ENCODE measurements at places on chromosomes 4 and X. TPM values are rescaled to one million over a fixed set of nuclear protein-coding genes. Genes with fewer than 3 reads are reported as not detected.

SYNPO2 gene
- total RNA-seq = 0.14 TPM

NWD2 gene
- total RNA-seq = not detected

ELK1 gene
- 104 TPM for total RNA-seq

SLC25A5 gene
- total RNA-seq = 532 TPM

- DNase-seq = no peak
These were observed 207.3 kb downstream of the FBXW7 start for GRCh38 chr4:152328582-152328981.

DNA sequence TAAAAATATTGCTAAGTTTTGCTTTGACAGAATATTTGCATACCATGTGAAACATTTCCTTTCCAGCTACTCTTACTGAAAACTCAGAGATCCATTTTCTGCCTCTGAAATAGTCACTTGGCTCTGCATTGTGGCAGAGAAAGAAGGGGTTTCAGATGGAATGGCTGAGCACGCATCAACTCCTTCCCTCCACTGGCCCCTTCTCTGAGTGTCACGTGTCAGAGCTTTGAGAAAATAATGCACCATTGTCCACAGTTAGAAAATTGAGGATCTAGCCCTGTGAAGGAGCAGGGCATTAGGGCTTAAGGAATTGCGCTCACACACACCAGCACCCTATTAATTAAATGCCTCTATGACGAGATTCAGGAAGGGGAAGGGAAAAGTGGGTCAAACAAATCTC is 78.8 kb upstream of the FAT4 start:
- no peak for DNase-seq

DNA sequence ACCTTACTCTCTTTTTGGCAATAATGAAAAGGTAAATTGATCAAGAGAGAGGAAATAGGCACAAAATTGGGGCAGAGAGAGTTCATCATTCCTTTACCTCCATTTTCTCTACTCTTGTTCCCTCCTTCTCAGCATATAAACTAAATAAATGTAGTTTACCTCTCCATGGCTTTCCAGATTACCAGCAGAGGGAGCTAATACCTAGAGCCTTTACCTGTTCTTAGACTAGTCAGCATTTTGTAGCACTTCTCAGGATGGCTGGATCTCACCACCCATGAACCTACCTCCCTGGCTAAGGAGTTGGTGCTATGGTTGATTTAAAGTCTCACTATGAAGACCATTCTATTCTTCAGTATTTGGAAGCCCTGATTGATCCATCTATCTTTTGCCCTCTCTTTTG is 15.7 kb downstream of the OFD1 start:
- peak; percentile 69 for DNase-seq

DNA sequence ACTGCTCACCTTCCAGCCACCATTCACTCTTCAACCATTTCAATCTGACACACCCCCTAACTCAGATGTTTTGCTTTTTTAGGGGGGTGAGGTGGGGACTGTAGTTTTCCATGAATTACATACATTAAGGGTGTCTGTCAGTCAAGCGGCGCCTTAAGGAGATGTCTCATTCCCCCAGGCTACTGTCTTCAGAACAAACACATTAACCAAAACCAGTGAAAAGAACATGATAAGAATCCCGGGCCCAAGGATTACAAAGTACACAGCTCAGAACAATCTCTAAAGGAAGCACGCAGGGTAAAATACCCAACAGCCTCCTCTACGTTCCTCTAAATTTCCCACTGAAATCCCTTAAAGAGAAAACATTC is 62.5 kb upstream of the IRF2 start:
- peak; percentile 73 for DNase-seq

DNA sequence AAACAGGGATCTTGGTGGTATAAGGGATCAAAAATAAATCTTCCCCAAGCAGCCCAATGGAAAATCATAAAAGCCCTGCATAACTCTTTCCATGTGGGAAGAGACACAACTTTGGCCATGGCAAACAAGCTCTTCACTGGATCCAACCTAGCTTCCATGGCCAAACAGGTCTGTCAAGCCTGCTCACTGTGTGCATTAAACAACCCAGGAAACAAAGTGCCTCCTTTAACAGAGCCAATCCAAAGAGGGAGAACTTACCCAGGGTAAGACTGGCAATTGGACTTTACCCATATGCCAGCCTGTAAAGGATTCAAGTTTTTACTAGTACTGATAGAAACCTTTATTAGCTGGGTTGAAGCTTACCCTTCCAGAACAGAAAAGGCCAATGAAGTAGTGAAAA is 7.6 kb upstream of the HERC5 start:
- DNase-seq = no peak

DNA sequence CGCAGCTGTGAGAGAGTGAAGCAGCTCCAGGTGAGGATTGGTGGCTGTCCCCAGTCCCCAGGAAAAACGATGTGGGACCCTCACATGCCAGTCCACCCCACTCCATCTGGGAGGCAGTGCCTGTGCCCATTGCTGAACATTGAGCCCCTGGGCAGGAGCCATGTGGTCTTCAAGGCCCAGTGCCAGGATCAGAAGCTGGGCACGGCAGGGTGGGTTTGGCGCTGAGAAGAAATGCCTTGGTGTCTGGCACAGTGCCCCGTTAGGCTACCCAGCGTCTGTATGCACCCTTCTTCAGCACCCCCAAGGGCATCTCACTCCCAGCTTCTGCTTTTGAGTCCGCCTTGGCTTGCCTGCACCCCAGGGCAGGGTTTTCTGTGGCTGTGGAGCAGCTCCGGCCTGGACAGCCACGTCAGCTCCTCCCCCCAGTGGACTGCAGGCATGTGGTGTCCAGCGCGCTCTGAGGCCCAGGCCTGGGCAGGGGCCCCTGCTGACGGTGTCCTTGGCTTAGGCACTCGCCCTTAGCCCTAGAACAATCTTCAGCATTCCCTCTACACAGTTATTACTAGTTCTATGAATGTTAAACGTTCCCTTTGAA is 28.6 kb downstream of the RGS12 start:
- DNase-seq = no peak

GRCh38 chr4:86582410-86582809 is 11.7 kb upstream of the PTPN13 start:
- no peak for DNase-seq

GRCh38 chr4:80144676-80145470 is 52.4 kb upstream of the PRDM8 start:
- DNase-seq = peak; percentile 22

GRCh38 chrX:131812847-131813825 is 210.0 kb upstream of the STK26 start:
- peak; percentile 93 for DNase-seq

- DNase-seq = no peak
These were observed 836.0 kb downstream of the PDHA2 start for GRCh38 chr4:96675896-96676295.

DNA sequence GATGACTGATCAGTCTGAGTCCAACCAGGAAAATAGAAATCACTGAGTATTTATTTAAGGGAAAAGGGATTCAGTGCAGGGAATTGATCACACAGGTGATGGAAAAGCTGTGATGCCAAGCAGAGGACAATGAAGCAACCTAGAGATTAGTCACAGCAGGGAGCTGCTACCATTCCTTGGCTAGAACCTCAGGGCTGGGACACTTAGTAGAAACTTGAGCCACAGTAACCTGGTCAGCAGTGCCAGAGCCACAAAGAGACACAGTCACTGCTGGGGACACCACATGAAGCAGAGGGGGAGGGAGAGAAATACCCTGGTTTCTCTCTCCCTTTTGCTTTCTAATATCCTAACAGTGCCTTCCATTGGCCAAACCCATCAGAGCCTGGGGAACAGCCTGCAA is 38.7 kb downstream of the RTL9 start:
- DNase-seq = no peak

GRCh38 chrX:150028692-150029091 is 90.4 kb upstream of the EOLA2 start:
- DNase-seq = no peak

GRCh38 chrX:15507005-15507404 is 6.4 kb downstream of the BMX start:
- DNase-seq = no peak

- DNase-seq = no peak
These were observed 63.7 kb upstream of the TXK start for GRCh38 chr4:48197643-48198237.

DNA sequence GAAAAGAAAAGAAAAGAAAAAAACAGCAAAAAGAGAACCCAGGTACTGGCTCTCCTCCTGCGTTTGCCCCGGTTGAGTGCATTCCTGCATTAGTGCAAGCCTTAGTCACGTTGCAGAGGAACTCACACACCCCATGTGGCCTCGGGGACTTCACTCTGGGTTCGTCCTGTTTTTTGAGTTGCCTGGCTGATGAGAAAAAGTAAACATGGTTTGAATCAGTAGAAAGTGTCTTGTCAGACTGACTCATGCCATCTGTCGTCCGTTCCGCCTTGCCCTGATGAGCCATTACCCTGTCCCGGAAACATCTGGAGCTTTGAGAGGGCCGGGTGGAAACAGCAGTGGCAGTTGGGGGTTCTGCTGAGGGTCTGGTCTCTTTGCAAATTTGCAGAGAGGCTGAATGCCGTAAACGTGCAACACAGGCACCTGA is 16.3 kb downstream of the CD99 start:
- peak; percentile 87 for DNase-seq

GRCh38 chr4:38009421-38009820 is 49.2 kb downstream of the PTTG2 start:
- DNase-seq = no peak

DNA sequence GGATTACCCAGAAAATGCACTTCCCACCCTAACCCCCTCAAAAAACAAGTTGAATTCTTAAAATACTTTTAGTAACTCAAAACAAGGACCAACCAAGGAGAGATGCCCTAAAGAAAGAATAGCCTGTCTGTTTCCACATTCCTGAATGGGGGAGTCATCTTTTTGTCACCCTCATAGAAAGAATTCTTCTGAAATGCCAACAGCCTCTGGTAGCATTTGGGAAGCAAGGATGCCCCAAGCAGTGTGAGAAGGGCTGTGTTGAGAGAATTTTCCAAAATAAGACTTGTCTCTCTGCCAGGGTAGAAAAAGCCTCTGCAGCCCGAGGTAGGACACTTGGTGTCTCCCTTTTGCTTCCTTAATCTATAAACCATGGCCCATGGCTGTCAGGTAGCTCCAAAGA is 173.1 kb upstream of the VCX3A start:
- DNase-seq = no peak

DNA sequence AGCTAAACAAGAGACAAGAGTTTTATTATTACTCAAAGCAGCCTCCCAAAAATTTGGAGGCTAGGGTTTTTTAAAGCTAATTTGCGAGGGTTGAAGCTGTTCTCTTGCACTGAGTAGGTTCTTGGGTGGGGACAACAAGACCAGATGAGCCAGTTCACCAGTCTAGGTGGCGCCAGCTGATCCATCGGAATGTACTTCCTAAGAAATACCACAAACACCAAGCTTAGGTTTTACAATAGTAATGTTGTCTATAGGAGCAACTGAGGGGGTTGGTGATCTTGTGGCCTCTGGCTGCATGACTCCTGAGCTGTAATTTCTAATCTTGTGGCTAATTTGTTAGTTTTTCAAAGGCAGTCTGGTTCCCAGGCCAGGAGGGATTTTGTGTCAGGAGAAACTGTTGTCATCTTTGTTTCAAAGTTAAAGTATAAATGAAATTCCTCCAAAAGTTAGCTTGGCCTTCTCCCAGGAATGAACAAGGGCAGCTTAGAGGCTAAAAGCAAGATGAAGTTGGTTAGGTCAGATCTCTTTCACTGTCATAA is 130.6 kb downstream of the SLC7A11 start:
- no peak for DNase-seq

- no peak for DNase-seq
These were observed 23.6 kb upstream of the GPR78 start for GRCh38 chr4:8556341-8557150.

DNA sequence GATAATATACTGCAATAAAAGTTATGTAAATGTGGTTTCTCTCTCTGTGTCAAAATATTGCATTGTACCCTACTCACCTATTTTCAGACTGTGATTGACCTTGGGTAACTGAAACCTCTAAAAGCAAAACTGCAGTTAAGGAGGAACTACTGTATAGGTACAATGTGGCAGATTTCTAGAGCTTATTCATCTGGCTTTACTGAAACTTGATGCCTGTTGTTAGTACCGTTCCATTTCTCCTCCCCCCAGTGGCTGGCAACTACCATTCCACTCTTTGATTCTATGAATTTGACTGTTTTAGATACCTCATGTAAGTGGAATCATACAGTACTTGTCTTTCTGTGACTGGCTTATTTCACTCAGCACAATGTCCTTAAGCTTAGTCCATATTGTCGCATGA is 61.9 kb downstream of the HOPX start:
- DNase-seq = peak; percentile 45

DNA sequence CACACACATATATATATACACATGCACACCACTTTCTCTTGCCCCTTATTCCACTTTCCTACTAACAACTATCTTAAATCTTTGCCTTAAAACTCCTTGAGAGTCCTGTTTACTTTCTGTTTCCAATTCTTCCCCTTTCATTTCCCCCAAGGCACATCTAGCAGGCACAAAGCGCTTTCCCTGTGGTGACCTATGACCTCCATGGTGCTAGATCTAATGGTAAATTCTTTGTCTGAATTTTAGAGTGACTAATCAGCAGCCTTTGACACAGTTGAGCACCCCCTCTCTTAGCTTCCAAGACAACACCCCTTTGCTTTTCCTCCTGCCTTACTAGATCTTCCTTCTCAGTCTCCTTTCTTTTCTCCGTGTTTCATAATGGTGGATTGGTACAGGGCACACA is 236.4 kb upstream of the TTC29 start:
- DNase-seq = no peak

DNA sequence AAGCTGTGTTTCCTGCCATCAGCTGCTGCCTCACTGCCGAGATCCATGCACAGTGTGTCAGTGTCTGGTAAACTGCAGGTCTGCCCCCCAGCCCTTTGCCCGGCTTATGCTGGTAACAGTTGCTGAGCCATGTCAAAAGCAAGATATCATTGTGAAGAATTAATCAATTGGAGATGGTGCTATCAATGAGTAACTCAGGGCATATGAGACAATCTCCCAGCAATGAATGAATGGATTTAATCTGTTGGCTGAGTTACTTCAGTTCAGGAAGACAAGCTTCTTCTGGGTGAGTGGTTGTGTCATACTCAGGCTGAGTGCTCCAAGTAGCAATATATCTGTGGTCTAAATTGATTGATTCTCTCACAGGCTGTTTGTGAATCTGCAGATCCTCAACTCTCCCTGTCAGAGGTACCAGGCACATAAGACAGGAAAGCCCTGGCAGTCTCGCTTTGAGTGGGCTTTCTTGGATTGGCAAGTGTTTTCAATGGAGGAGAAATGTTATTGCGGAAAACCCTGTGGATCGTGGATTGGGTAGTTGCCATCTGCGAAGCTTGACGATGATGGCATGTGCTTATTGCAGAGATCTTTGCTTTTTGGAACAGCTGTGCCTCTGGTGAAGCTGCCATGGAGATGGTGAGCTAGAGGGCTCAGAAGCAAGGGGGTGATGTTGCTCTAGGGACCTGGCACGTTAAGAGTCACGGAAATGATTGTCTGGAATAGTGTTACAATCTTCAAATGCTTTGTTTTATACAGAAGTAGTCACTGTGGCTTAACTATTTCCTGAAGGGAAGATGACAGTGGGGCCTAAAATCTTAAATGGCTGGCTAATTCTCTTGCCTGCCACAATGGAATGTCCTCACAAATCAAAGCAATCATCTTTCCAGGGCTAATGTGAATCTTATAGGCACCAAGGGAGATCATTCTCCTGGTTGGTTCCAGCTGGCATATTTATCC is 147.6 kb upstream of the TBC1D9 start:
- no peak for DNase-seq

Data from activated CD4-positive, alpha-beta T cell treated with anti-CD3 and anti-CD28 coated beads, Interleukin-2, amount 10 ng/mL, durations not matched to agents 24 days and 14 days (primary cell).